ENCODE measurements at places on chromosomes 2 and 18.

DNA sequence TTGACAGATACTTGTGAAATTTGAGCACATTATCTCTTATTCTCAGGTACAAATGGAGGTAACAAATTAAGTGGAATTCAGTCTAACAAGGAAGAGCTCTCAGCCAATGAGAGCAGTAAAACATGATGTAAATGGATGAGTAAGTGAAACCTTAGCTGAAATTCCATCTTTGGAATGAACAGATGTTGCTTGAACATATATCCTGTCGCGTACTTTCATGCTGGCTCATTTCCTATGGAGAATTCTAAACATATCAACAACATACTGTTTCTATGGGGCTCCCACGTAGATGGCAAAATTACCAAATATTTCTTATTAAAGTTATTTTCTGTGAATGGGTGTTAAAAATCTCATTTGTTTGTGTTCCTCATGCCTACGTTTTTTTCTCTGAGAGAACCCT, 256.3 kb upstream of the LINC00305 start:
- DNase-seq: no peak

- no peak for DNase-seq
These were observed 264.5 kb upstream of the PIK3C3 start for GRCh38 chr18:41690332-41691127.

GRCh38 chr2:204199357-204199756, 262.8 kb downstream of the ICOS start:
- DNase-seq: no peak

DNA sequence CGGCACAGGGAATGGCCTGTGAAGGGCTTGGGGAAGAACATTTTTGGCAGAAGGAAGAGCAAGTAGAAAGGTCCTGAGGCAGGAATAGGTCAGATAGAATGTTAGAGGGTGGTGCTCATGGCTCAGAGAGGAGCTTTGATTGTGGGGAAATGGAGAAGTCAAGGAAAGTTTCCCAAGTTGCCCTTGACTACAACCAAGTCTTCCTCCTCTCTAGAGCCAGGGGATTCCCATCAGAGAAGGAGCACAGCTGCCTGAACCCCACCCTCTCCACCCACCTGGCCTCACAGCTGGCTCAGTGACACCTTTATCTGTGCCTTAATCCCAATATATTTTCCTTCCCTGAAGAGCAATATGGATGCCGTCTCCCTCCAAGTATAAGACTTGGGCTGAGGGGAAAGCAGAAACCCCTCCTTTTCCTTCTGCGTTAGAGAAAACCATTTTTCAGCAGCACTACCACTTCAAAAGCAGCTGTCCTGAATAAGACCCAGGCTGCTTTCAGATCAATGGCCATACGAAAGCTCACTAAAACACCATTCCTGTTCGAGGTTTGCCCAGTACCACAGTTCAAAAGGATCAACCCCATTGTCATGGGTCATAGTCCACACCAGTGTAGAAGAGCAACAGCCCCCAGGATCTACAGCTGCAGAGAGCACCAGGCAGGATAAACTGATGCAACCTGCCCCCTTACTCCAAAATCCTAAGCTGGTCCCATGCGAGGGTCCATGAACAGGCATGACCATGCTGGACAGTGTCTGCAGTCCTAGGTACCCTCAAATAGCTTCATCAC, 199.6 kb downstream of the AFF3 start:
- DNase-seq: no peak

DNA sequence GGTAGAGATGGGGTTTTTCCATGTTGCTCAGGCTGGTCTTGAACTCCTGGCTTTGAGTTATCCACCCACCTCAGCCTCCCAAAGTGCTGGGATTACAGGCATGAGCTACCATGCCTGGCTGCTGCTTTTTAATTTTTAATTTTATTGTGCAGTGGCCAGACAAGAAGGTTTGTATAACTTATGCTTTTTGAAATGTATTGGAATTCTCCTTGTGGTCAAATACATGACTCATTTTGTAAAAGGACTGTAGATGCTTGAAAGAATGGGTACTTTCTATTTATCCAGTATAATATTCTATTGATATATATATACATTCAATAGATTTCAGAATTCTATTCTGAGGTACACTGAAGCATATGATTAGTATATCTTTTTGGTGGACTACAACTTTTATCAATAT, 82.6 kb upstream of the ST3GAL5 start:
- no peak for DNase-seq

DNA sequence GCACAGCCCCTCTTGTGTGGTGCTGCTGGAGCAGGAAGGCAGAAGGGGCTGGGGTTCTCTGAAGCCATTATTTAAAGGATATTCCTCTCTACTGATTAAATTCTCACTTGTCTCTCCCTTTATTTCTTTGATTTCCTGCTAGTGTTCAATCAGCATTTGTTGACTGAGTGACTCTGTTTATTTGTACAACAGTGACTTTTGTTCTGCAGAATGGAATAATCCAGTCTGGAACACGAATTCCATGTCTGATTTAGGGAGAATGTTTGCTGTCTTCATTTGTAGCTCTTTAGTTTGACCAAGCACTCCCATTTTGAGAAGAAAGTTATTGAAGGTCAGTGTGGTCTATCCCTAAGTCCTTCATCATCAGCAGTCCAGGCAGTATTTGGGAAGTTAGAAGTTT, 141.2 kb downstream of the SETBP1 start:
- no peak for DNase-seq

DNA sequence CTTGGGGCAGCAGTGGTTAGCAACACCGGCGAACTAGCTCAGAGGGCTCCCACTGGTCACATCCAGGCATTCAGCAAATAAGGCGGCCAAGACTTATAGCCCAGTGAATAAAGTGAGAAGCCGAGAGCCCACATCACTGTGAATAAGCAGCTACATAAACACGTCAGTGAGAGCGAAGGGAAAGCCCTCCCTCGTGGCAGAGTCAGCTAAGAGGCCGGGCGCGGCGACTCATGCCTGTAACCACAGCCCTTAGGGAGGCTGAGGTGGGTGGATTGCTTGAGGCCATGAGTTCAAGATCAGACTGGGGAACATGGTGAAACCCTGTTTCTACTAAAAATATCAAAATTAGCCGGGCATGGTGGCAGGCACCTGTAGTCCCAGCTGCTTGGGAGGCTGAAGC, 5.2 kb downstream of the D2HGDH start:
- peak; percentile 83 for DNase-seq

- no peak for DNase-seq
These were observed 115.4 kb downstream of the CCDC85A start for GRCh38 chr2:56299171-56299691.

DNA sequence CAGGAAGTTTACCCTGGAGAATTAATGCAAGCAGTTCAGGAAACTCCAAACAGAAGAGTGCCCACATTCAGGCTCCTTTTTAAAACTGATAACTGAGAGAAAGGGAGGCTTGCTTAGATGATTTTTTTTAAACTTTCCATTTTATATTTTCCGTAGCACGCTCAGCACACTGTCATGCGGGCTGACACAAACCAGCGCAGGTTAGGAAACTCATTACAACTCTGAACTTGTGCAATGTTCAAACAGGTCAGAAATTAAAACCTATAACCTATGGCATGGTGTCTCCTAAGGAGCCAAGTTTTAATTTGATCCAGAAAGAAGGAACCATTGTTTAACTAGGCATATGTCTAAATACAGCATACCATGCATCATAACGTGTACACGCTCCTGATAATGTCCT, 117.7 kb upstream of the SMIM21 start:
- no peak for DNase-seq

- DNase-seq: no peak
These were observed 198.8 kb downstream of the KCNS3 start for GRCh38 chr2:18077231-18077630.

- no peak for DNase-seq
These were observed 382.4 kb upstream of the SMIM21 start for GRCh38 chr18:75809926-75810255.

DNA sequence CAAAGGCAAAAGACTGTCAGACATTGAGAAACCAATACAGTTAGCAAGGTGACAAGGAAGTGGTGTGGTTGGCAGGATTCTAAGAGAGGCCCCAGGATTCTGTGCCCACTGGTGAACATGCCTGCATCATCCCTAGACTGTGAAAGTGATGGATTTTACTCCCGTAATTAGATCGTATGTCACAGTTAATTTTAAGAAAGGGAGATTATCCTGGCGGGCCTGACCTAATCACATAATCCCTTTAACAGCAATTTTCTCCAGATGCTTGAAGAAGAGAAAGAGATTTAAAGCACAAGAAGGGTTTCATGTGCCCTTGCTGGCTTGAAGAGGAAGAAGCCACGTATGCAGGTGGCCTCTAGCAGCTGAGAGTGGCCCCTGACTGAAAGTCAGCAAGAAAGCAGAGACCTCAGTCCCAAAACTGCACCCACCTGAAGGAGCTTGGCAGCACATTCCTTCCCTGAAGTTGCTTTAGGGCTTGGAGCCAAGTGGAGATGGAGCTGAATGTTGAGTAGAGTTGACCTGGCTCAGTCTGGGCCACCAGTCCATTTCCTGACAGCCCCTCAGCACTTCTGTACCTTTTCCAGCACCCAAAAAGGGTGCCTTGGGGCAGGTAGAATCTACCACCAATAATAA, 49.1 kb downstream of the GTF3C3 start:
- DNase-seq: no peak

- DNase-seq: no peak
These were observed 50.2 kb upstream of the ANKRD44 start for GRCh38 chr2:197360744-197361156.

DNA sequence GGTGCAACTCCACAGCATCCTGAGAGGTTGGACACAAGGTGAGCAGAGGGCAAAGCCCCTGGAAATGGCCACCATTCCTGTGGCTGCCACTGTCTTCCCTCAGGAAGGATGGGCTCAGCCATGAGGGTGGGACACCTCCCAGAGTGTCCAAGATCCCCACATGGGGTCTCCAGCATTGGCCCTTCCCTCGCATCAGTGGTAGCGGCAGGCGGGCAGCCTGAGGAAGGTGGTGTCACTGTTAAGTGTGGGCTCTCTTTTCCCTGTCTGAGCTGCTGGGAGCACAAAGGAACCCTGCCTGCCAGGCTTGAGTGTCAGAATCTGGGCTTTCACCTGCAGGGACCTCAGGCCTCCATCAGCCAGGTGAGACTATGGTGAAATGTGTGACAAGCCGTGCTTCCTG, 47.6 kb downstream of the SP110 start:
- DNase-seq: no peak

DNA sequence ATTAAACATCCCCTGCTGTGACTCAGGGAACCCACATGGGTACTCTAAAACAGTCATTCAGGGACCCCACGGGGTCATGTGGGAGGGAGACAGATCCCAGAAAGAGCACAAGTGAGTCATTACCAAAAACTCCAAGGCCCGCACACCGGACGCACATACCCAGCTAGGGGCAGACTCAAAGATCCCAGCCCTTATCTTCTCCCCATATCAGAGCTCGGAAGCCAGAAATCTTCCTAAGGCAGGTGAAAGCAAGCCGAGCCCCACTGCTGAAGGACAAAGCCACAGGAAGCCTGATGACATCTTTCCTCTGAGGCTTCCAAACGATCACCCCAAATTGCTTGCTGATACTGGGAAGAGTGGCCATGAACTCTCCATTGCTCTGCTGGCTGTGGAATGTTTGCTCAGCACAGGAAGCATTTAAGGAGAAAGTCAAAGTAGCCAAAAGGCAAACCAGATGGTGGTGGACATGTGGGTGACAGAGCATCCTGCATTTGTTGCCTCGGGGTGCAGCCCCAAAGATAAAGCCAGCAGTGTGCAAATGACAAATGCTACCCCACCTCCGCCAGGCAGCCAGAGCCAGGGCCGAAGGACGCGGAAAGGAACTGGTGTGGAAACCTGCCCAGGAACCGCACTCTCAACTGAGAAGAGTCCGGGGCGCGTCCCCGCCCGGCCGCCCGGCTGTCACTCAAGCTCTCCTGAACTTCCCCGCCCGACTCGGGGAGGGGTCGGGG, 784 bp downstream of the ACTR1B start:
- peak; percentile 89 for DNase-seq
